Cerebellum (tissue), 4 donors: ENCODE measurements at places on chromosomes 7 and 10.

DNA sequence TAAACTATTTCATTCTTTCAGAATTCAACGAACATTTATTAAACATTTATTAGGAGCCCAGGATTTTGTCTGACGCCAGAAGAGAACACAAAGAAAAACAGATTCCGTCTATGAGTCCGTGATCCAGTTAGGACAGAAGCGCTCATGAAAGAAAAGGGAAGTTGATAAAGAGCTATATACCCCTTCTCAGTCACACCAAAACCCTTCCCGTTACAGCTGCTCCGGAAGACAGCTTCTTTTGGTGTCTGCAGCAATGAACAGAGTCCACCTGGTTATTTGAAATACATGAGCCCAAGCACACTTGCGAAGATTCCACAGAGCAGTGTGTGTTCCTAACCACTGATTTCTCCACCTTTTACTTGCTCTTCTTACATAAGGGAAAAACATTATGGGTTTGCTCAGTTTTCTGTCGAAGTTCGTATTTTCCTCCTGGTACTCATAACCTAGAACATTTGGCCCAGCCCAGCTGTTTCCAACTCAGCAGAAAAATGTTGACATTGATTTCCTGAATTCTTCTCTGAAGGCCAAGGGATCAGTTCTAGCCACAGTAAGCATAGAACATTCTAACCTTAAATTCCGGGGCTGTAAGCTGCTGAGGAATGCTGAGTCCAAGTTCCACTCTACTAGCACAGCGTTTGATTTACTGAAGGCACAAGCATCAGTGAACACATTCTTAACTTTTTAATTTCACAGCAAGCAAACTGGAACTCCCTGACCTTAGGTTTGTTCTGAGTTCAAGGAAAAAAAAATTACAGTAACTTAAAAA, 206.5 kb downstream of the SORCS1 start:
- peak; percentile 14 for DNase-seq

DNA sequence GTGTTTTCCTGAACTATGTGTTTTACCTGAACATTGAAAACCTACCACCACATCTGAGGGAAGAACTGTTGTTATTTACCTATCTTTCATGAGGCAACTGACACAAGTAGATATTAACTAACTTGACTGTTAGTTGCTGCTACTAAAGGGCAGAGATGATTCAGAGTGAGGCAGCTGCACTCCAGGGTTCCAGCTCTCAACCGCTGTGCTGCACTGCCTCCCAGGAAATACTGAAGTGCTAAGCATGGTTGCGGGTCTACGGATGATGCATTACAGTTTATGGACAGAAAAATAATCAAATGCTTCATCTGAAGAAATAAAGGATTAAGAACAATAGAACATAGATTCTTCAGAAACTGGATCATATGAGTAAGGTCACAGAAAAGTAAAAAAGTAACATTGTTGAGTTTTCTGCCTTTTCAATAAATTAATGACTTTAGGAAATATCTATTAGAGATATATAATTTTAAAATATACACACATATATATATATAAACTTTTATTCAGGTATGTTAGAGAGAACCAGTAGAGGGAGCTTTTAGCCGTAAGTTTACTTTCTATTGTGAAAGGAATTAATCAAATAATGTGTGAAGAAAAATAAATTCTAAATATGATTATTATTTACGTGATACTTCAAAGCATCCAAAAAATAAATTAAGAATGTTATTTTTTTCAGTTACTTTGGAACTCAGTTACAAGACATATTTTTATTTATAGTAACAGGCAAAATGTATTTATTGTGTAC, 620.0 kb downstream of the CNTNAP2 start:
- no peak for DNase-seq

GRCh38 chr7:76189276-76189675, 12.4 kb upstream of the SRRM3 start:
- DNase-seq, result no peak

DNA sequence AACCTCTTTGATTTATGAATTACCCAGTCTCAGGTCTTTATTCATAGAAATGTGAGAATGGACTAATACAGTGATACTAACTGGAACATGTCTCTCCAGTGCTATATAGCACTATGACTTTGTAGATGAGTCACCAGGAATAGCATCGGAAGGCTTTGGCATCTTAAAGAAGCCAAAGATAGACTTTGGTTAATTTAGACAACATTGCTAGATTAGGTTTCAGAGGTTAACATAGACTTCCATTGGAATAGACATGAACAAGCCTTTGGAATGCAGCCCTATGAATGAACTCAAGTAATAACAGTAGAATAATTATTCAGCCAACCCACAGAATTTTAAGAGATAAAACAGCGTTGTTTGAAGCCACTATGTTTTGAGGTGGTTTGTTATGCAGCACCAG, 169.2 kb downstream of the HGF start:
- no peak for DNase-seq

DNA sequence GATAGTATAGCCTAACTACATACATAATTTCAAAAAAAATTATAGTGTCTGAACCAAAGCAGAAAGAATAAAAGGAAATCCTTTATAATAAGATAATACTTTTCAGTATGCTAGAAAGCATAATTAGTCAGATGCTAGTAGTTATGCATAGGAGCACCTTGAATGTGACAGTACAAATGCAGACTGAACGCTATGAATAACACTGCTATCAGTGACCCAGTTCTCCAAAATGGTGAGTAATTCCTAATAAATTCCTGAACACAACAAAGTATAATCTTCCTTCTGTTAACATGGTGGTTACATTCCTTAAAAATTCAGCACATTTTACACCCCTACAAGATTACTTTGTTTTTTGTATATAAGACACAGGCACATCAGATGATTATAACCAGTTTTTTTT, 1.2 kb upstream of the CHPF2 start:
- DNase-seq, result no peak

DNA sequence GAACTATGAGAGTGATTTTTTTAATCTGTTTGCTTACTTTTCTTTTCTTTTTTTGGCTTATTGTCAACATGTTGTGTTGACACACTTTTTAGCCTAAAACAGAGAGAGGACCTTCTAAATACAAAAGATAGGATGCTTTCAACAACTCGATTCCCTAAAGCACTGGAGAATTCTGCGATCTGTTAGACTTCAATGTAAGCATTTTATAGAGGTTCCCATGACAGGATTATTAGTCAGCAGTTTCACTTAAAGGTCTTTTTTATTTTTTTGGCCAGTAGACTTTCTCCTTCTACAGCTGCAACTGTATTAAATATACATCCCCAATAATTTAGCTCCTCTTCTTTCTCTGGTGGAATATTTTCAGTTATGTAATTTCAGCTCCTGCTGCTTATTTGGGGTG, 12.7 kb upstream of the NRP1 start:
- DNase-seq, result no peak

GRCh38 chr7:4325732-4326131, 356.4 kb upstream of the FOXK1 start:
- DNase-seq, result no peak

- peak; percentile 10 for DNase-seq
Measured at GRCh38 chr10:115129752-115130151, 36.6 kb downstream of the ATRNL1 start.

- no peak for DNase-seq
Measured at GRCh38 chr7:114598946-114599345, 184.3 kb downstream of the FOXP2 start.
